T-helper 1 cell (primary cell): ENCODE measurements at places on chromosomes 5 and 9.

GRCh38 chr5:179729727-179730126 lies 2.9 kb upstream of the MAML1 start:
- DNase-seq, result no peak

DNA sequence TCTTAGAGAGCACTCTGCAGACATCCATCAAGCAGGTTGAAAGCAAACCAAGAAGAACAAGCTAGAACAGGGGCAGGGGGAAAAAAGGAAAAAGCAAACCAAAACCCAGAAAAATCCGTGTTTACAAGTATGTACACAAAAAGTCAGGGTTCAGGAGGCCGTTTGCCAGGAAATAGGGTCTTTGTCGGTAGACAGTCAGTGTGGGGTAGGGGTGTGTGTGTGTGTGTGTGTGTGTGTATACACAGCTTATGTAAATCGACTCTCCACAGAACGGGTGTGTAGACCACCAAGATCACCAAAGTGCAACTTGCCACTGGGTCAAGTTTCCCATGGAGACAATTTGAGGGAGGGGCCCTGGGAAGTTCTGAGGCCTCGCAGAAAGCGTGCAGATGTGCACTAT lies 13.1 kb downstream of the SPRY4 start:
- no peak for DNase-seq

GRCh38 chr9:34443533-34443932 lies 14.8 kb downstream of the FAM219A start:
- DNase-seq, result no peak

DNA sequence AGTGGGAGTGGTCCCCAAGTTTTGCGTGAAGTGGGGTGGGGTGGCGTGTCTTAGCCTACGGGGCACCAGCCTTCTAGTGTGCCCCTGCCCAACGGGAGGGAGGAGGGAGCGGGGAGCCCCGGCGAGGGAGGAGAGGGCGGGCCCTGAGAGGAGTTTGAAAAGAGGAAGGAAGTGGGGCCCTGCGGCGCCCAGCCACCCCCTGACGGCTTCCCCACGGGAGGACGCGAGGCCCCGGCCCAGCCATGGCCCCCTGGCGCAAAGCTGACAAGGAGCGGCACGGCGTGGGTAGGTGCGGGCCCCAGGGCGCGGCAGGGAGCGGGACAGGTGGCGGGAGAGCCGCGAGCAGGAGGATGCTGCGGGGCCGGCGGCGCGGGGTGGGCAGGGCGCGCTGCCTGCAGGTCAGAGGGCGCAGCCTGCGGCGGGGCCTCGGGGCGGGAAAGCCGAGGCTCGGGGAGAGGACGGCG lies at the start of gene DOCK2:
DOCK2 (plus strand) TSS at position 191 of the 464 bp plus-strand sequence; CDS start at position 243, 52 bp downstream.
- DNase-seq, result peak; percentile 50

GRCh38 chr5:14281746-14282181 lies 138.6 kb downstream of the TRIO start:
- DNase-seq, result no peak

- DNase-seq, result no peak
Observed at GRCh38 chr5:89930591-89931392, 478.8 kb downstream of the CETN3 start.

- no peak for DNase-seq
Observed at GRCh38 chr5:94174748-94175411, 433.5 kb upstream of the POU5F2 start.

GRCh38 chr5:174222891-174223290 lies 177.4 kb downstream of the NSG2 start:
- no peak for DNase-seq

DNA sequence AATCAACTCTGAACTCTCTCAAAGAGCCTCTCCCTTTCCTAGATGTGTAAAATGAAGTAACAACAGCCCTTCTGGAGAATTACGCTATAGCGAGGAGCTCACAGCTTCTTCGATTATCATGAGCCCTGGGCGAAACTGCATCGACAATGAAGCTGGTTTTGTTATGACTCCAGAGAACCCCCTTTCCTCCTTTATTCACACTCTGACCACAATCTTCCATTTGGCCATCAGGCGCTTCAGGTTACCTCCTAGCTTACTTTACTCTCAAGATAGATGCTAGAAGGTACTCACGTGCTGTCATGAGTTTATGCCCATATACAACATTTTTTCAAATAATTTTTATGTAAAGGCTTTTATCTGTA lies 362.7 kb upstream of the RFX3 start:
- DNase-seq, result no peak

DNA sequence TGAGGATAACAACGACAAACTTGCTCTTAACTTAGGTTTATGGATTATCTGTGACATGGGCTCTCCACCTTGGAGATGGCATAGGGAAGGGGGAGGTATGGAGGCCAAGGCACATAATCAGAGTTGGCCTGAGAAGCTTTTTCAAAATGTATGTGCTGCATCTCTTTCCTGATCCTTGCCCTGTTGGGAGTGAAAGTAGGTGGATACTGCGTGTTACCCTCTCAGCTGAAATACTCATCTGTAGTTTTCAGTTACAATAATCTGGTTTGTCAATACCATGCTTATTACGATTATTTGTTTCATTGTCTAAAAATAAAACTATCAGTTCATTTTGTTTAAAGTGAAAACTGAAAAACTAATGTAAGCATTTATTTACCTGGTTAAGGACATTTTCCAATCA lies 86.7 kb downstream of the SLC44A1 start:
- DNase-seq, result no peak

GRCh38 chr5:126513703-126514102 lies 81.3 kb downstream of the ALDH7A1 start:
- DNase-seq, result no peak

- no peak for DNase-seq
Observed at GRCh38 chr5:172659909-172660628, 19.0 kb downstream of the NEURL1B start.

- DNase-seq, result no peak
Observed at GRCh38 chr9:93920131-93920800, 34.9 kb downstream of the BARX1 start.

- DNase-seq, result no peak
Observed at GRCh38 chr5:178193251-178193809, 6.2 kb upstream of the GMCL2 start.

DNA sequence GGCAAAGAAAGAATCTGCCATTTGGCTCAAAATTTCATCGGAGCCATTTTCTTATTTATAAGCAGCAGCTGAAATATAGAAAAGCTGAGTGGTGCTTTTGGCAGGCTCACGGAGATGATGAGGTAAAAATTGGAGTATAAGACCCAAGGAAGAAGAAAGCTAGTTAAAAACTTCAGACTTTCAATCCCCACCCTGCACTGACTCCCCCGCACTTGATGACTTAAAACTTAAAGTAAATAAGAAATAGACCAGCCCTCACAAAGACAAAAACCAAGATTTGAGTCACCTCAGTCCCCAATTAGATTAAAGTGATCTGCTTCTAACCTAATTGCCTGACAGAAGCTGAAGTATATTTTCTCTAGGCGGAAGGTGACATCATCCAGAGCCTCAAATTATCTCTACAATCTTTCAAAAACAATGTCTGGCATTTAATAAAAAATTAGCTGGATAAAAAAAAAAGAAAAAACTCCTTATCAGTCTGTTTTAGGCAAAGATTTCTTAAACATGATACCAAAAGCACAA lies 124.0 kb upstream of the PJA2 start:
- no peak for DNase-seq

DNA sequence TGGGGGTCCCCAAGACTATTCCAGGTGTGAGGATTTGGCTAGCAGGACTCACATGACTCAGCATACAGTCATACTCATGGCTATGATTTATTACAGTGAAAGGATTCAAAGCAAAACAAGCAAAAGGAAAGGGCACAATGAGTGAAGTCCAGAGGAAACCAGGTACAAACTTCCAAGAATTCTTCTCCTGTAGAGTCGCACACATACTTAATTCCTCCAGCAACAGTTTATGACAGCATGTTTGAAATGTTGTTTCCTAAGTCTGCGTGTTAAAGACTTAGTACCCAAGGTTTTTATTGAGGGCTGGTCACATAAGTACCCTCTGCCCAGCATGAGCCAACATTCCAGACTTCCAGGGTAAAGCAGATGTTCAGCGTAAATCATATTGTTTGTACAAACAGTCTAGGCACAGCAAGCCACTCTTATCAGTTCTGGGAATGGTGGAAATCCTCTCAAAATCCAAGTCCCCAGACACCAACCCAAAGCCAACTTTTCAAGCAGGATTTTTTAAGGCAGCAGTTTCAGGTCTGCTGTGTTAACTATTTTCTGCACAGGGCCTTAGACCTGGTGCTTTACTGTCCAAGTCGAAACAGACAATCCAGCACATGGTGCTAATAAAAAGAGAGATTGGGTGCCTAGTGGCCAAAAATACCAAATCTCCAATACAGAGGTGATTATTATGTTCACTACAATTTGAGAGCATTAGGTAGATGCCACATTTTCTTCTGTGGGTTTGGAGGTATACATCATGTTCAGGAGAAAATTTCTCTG lies 18.6 kb upstream of the RICTOR start:
- no peak for DNase-seq

GRCh38 chr9:78714576-78714975 lies 417.7 kb downstream of the PSAT1 start:
- no peak for DNase-seq

- peak; percentile 13 for DNase-seq
Observed at GRCh38 chr5:142977363-142978051, 207.3 kb downstream of the ARHGAP26 start.

- DNase-seq, result no peak
Observed at GRCh38 chr9:98438666-98439065, 183.2 kb upstream of the TBC1D2 start.

- peak; percentile 58 for DNase-seq
Observed at GRCh38 chr5:138654281-138654867, 79.2 kb upstream of the HSPA9 start.

DNA sequence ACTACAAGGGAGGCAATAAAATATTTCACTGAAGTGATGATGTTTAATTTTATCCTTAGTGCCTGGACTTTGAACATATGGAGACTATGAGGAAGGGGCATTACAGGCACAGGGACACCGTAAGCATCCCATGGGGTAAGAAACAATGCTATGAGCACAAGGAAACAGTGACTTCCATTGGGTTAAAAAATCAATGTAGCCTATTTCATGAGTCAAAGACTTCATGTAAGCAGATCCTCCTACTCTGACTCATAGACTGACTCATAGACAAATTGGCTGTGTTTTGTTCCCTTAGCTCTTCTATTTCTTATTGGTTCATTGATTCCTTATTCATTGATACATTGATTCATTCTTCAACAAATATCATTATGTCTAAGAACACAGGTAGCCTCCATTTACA lies 351.0 kb downstream of the PRELID2 start:
- no peak for DNase-seq

GRCh38 chr5:179257176-179257682 lies 88.0 kb downstream of the ADAMTS2 start:
- no peak for DNase-seq

GRCh38 chr5:126188804-126189203 lies 234.4 kb upstream of the GRAMD2B start:
- no peak for DNase-seq

GRCh38 chr5:16934677-16935153 lies 1.4 kb downstream of the MYO10 start:
- no peak for DNase-seq

DNA sequence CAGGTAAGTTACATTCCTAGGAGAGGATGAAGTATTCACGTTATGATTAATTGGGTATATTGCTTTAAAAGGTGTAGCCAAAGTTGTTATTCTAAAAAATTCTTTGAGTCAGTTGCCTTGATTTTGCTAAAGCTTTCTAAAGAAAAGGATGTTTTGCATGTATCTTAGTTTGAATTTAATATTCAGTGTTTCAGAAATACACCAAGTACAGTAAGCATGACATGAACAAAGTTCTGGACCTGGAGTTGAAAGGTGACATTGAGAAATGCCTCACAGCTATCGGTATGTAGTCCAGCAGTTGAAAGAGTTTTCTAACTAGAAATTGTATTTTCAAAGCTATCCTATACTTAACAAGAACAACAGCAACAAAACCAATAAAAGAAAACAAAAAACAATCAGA lies 14.2 kb downstream of the ANXA1 start:
- no peak for DNase-seq

DNA sequence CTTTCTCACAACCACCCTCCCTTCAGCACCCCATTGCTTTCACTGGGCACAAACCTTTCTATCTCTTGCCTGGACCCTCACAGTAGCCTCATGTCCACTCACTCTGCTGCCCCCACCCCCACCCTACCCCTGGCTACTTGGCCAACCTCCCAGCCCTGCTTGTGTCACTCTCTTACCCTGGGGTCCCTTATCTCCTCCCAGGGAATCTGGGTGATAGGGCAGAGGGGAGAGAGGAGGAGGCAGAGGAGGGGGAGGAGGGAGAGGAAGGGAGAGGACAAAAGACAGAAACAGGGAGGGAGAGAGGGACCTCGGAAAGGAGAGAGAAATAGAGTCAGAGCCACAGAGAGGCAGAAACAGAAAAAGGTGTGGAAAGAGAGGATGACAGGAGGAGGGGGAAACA lies 25.0 kb upstream of the KIF12 start:
- DNase-seq, result no peak

DNA sequence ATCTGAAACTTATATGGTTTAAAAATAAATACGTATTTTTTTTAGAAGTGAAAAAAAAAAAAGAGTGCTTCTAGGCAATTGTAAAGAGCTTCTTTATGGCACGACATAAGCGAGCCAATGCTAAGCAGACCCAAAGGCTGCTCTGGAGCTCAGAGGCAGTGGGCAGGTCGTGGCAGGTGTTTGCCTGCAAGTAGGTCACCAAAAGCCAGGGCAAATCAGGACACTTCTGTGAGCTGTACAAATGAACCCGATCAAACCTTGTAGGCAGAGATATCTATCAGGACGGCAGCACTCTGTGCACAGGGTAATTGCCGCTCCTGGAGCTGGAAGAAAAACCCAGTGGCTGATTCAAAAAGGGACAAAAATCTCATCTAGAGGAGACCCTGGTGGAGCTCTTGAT lies 75.9 kb downstream of the IRX2 start:
- no peak for DNase-seq

- no peak for DNase-seq
Observed at GRCh38 chr9:27412081-27412480, 112.0 kb upstream of the IFNK start.

DNA sequence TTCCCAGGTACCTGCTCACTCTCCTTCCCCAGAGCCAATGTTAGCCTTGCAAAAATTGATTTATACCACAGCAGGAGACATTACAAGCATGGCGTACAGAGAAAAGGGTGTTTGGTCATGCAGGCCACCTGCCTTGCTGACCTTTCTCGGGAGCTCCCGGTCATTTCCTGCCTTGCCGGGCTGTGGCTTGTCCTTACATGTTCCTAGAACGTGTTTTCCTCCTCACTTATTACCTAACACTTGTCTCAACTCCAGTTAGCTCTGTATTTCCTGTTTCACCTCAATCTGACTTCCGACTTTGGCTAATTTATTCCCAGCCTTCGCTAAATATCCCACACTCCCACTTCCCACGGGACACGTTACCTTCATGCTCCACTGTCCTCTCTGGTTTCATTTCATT lies 282.5 kb downstream of the ICE1 start:
- DNase-seq, result no peak
